ENCODE measurements at places on chromosomes 2 and 18.

DNA sequence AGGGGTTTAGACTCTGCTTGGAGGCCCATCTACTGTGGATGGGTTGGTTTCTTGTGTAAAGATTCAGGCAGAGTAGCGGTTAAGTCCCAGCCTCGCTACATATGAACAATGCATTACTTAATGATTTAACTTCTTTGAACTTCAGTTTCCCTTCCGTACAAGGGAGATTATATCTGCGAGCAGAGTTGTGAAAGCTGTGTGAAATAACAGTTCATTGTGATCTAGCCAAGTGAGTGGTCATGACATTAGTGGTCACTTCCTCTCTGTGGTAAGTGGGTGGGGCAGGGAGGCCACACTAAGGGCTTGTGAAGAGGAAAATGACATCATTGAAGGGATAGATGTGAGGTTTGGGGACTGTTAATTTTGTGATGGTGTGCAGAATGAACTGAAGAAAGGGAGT is 14.1 kb upstream of the MEX3C start:
- no peak for DNase-seq

- DNase-seq: no peak
These were observed 256.5 kb downstream of the TPGS2 start for GRCh38 chr18:36572135-36572856.

GRCh38 chr2:72833084-72833714 is 7.4 kb upstream of the EXOC6B start:
- DNase-seq: no peak

GRCh38 chr2:167652401-167652800 is 595.0 kb downstream of the STK39 start:
- DNase-seq: no peak

DNA sequence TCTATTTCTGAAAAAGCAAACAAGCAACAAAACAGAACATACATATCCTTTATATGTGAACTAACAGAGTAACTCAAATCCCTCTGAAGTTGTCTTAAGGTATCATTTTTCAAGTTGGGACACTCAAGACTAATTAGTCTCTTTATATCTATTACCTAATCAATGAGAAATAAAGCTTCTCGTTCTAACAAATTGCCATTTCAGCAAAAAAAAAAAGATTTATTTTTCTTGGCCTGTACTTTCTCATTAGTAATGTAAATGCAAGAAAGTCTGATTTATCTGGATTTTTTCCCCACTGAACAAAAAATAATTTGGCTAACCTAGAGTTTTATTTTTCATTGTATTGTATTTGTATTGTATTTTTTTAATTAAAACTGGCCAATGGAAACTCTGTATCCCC is 176.1 kb upstream of the NOL4 start:
- DNase-seq: no peak

DNA sequence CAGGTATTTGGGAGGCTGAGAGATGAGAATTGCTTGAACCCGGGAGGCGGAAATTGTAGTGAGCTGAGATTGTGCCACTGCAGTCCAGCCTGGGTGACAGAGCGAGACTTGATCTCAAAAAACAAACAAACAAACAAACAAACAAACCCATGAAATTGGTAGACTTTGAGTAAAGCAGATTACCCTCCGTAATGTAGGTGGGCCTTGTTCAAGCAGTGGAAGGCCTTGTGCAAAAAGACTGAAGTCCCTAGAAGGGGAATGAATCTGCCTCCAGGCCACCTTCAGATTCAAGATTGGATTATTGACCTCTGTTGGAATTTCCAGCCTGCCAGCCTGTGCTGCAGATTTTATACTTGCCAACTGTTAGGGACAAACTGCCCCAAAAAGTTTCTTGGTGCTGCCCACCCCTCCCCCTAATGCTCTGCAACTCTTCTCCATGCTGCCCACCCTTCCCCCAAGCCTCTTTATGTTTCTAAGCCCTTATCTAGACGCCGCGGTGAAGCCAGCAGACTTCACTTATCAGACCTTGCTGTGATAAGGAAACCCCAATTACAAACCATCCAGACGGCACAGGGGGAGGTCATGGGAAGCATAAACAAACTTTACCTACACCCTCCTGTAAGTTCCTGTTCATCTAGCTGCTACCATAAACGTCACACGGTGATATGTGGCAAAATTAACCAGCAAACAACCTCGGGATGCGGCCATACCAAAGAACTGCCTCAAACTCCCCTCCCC is 17.0 kb downstream of the CYP27A1 start:
- no peak for DNase-seq

DNA sequence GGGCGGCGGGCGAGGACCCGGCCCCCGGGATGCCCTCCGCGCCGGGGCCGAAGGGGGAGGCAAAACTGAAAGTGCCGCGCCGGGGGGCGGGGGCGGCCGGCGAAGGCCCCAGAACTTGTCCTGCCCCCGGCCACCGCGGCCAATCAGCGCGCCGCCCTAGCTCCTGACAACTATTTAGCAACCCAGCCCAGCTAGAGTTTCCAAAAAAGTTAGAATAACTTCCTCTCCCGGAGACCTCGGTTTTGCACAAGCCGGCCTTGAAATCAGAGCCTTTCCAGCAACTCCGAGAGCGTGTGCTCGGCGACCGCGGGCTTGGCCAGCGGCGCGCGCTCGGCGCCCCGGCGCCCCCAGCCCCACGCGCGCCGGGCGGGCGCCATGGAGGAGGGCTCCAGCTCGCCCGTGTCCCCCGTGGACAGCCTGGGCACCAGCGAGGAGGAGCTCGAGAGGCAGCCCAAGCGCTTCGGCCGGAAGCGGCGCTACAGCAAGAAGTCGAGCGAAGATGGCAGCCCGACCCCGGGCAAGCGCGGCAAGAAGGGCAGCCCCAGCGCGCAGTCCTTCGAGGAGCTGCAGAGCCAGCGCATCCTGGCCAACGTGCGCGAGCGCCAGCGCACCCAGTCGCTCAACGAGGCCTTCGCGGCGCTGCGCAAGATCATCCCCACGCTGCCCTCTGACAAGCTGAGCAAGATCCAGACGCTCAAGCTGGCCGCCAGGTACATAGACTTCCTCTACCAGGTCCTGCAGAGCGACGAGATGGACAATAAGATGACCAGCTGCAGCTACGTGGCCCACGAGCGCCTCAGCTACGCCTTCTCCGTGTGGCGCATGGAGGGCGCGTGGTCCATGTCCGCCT is at the start of gene TWIST2:
Gene TWIST2 (plus strand): TSS at position 245 of the 850 bp plus-strand sequence. CDS start 131 bp downstream, at position 376.
- no peak for DNase-seq

GRCh38 chr2:67272195-67272594 is 124.9 kb upstream of the ETAA1 start:
- DNase-seq: no peak

DNA sequence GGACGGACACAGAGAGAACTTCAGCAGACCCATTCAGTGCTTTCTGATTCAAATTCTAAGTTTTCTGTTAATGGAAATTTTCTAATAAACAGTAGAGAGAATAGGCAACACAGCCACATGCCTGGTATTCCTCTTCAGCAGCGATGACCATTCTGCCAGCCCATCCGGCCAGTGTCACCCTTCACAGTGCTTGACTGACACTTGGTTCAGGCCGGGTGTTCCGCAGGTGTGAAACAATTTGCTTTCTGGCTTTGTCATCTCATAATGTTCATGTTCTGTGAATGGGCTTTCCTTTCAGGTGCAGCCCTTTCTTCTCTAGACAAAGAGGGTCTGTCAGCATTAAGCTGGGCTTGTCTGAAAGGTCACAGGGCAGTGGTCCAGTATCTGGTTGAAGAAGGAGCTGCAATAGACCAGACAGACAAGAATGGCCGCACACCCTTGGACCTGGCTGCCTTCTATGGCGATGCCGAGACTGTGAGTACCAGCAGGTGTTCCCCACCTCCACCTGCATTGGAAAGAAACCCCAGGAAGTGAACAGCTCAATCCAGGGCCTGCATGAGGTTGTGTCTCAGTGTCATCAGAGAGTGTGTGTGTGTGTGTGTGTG is 67.0 kb downstream of the WDSUB1 start:
- no peak for DNase-seq

DNA sequence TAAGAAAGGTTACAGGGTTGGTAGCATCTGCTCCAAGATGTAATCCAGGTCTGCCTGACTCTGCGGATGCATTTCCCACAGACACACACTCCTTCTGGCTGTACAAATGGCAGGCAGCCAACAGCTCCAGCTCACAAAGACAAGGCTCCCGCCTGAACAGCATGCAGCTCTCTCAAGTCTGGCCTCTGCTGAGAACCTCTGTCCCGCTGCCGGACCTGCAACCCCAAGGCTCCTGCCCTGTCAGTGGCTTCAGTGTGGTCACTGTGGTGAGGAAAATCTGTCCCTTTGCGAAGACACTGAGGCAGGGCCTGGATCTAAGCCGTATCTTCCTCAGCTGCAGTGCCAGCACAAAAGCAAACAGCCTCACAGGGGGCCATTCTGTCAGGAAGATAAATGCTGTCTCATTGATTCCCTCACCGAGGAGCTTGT is 469.3 kb upstream of the MEX3C start:
- no peak for DNase-seq

GRCh38 chr2:191347881-191348280 is 102.7 kb downstream of the MYO1B start:
- no peak for DNase-seq

DNA sequence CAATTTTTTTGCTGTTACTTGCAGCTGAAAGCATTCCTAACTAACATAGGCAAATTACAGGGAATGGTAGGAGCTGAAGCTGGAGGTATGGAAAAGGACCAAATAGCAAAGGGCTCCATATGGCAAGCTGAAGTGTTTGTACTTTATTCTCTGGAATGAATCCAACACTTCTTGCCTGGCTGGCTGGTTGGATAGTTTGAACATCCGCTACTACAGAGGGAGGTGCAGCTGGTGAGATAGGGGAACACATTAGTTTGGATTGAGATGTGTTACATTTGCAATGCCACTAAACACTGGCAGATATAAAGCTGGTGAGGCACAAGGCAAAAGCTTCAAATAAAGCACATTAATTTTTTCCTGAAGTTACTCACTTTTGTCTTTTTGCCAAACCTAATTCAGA is 291.5 kb downstream of the SP3 start:
- DNase-seq: no peak

GRCh38 chr2:240925568-240926515 is 19.7 kb downstream of the CROCC2 start:
- DNase-seq: no peak

GRCh38 chr2:224875841-224876240 is 159.7 kb upstream of the CCDC195 start:
- no peak for DNase-seq

DNA sequence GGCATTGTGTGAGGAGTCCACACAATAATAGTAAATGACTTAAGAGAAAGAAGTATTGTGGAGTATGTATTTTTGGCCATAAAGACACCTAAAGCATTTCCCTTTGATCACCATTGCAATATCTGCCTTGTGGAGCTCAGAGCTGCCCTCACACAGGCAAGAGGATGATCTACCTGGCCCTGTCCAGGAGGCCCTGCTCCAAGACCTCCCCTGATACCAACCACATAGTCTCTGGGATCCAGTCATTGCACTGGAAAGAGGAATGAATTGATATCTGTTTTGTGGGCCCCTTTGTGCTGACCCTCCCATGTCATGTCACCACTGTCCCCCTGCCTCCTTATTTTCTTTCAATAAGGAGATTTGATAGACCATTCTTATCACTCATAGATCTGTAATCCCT is 430.6 kb upstream of the TNP1 start:
- no peak for DNase-seq

- no peak for DNase-seq
These were observed 70.7 kb downstream of the MYOM1 start for GRCh38 chr18:3148930-3149535.

- DNase-seq: no peak
These were observed 287.0 kb downstream of the NDUFA10 start for GRCh38 chr2:239738159-239738558.

DNA sequence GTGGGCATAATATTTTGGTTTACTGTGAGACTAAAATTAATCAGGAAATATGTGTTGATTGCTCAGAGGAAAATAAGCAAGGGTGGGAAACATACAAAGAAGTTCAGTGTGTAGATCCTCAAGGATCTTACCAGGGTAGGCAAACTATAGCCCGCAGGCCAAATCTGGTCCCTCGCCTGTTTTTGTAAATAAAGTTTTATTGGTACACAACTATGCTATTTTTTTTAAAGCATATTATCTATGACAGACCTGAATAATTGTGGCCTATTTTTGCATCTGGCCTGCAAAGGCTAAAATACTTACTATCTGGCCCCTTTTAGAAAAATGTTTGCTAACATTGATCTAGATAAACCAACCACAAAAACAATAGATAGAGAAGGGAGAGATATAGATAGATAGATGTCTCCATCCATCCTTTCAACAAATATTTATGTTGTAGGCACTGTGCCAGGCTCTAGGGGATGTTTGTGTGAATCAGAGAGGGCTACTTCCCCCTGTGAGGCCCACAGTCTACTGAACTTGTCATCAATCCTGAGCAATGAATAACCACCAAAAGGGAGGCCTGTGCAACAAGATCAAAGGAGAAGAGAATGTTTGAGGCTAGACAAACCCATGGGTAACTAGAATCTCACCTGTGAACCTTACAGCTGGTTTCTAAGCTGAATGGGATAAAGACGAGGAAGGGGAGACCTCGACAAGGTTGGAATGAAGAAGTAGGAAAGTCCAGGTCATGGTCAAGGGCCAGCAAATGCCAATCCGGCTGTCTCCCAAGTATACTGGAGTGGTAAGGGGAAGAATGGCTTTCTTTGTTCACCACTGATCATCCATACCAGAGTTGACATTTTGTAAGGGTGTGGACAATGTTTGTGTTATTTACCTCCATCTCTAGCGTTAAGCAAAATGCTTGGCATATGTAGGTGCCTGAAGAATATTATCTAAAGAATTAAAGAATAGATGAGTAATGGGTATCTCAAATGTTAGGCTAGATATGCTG is 23.6 kb downstream of the ALPK2 start:
- no peak for DNase-seq
